Activated CD4-positive, alpha-beta T cell treated with anti-CD3 and anti-CD28 coated beads, Interleukin-2, Interleukin-4, amounts not matched to agents 100 ng/mL and 50 ng/mL, durations not matched to agents 16 hours and 8 hours (primary cell): ENCODE measurements at places on chromosomes 16 and 17.
A peak's percentile ranks its signal among the peaks of the same experiment; 100 is the strongest.

DNA sequence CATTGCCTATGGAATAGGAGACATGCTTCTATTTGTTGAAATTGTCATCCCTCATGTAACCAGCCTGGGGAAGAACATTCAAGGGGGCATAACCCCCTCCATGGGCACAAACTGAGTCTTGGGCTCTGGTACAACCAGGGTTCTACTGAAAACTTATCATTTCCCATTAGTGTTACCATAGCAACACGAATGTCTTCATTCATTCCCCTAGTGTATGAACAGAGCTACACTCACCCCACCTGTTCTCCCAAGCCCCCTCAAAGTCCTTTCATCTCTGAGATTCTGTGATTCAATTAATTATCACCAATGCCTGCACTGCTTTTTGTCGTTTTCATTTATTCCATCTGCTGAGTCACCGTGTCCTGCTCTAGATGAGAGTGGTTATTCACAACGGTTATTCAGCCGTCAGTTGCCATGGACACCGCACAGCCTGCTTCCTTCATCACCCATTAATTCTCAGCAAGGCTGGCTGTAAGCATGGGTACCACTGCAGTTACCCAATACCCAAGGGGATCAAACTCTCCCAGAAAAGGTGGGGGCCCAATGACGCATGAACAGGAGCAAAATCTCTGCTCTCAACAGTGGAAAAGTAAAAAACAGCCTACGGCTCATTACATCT lies 1.6 kb upstream of the GAST start:
- no peak for DNase-seq

GRCh38 chr16:982145-983043 lies 824 bp downstream of the SOX8 start:
- DNase-seq = no peak

DNA sequence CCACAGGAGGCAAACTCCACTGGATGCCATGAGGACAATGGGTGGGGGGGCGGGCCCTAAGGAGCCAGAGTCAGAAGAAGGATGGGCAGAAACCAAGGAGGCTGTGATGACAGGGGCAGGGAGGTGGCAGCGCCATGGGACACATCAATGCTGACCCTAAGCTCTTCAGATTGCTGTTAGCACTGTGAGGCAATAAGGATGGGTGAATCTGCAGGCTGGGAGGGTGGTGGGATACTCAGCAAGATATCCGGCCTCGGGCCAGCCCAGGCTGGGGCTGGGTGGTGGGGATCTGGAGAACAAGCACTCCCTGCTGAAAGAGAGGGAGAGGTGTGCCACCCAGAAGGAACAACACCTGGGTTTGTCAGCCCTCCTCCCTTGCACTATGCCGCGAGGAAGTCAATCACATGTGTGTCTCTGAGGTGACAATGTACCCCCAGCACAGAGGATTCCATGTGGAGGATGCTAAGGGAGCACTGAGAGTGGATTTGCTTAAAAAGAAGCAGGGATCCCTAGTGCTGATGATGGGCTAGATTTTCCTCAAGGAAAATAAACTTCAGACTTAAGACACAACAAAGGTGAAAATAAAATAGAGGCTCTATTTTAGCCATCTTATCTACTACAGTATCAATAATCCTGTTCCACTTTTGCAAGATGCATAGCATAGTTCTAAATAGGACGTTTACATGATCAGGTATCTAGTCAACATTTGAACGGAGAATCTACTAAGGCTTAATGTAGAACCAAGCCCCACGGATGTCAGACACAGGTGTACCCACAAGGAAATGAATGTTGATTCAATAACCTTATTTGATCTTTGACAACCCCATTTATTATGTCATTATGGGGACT lies 22.6 kb downstream of the SMPD3 start:
- DNase-seq = no peak

DNA sequence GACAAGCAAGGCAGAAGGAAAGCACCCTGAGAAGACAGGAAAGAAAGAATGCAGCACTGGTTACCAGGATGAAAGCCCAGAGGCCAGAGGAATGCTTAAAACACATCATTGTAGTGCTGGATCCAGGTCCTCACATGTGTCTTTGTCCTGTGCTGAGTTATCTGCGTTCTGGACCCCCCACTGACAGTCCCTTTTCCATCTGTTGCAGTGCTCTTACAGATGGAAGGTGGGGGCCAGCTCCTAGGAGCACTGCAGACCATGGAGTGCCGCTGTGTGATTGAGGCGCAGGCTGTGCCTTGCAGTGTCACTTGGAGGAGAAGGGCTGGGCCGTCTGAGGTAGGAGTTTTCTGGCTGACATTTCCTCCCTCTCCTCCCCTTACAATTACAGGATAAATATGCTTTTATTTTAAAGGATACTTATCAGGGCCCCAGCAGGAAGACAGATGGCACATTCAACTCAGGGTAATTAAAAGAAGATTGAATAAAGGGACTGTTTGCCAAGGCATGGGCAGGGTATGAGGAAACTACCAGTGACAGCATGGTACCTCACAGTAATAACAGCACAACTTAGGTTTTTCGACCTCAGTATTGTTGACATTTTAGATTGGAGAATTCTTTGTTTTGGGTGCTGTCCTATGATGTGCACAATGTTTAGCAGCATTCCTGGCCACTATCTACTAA lies 3.0 kb downstream of the EME1 start:
- no peak for DNase-seq

DNA sequence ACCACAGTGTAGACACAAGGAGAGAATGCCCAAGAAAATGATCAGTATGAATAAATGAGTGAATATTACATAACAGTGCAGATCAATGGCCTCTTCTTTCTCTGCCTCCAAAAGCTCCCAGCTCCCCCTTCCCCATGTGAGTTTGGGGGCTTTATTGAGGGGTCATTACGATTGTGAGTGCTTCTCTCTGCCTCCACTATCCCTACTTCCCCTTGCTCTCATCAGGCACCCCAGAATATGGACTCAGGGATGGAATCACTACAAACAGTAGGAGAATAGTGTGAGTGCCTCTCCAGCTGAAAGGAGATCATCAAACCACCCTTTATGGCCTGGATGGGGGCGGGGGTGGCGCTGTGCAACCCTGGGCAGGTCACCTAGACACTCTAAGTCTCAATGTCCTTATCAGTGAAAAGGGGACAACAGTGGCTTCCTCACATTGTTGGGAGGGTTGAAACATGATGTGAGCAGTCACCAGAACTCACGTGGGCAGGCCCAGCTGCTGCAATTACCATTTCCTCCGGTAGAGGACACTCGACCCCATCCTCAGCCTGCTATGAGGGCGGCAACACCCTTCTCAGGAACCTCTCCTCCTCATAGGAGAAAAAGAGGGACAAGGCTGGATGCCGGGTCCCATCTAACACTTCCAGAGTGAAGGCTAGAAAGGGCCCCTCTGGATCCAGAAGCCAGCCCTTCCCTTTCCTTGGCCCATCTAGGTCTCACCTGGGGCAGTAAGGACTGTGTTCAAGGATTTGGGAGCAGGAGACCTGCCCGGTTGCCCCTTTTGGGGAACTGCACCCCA lies 2.1 kb upstream of the EPOP start:
- peak; percentile 89 for DNase-seq

GRCh38 chr16:50079397-50080140 lies 13.8 kb downstream of the HEATR3 start:
- DNase-seq = no peak

GRCh38 chr17:42536372-42537155 lies 523 bp downstream of the NAGLU start:
- DNase-seq = peak; percentile 74

GRCh38 chr16:8620535-8620934 lies 963 bp upstream of the METTL22 start:
- DNase-seq = no peak

DNA sequence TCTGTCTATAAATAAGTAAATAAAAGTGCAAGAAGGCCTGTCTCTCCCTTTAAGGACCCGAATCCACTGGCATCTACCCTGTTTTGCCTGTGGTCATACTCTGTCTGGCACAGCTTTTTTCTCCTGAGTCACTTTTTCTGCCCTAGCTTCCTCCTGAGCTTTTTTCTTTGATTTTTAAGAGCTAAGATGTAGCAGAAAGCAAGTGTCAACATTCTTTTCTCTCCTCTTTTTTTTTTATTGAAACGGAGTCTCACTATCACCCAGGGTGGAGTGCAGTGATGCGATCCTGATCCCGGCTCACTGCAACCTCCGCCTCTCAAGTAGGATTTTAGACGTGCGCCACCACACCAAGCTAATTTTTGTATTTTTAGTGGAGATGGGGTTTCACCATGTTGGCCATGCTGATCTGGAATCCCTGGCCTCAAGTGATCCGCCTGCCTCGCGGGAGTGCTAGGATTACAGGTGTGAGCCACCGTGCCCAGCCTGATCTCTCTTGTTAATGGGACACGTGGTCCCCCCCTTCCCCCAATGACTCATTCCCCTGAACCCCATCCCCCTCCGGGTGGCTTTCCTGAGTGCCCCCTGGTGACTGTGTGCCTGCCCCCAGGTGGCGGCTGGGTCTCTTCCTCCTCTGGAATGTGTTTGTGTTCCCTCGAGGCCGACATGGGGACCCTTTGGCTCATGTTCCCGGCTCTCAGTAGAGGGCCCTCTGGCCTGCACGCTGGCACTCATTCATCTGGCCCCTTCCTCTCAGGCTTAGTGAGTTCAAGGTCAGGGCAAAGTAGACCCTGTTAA lies 14.2 kb downstream of the C16orf90 start:
- DNase-seq = no peak

DNA sequence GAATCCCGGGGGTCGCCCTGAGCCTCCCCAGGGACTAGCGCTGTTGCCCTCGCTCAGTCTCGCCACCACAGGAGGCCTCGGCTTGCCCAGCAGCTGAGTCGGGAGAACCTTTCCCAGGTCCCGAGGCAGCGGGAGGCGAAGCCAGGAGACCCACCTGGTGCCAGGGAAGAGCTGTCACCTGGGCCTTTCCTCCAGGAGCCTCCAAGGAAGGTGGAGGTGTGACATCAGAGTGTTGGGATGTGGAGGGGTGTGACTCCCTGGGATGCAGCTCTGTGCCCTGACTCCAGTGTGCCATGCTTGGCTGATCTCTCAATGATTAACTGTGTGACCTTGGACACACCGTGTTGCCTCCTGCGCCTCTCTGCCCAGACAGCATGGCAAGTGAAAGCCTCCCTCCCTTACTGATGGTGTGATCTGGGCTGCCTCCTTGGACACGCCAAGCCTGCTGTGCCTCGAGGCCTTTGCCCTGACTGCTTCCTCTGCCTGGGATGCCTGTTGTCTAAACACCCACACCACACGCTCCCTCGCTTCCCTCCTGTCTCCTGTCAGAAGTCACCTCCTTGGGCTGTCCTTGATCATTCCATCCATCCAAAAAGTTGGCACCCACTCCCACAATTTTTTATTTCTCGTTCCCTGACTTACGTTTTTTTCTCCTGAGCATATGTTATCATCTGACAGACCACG lies 88.0 kb downstream of the CMIP start:
- no peak for DNase-seq

- DNase-seq = no peak
Measured at GRCh38 chr17:3020381-3020780, 43.0 kb downstream of the OR1D5 start.

- DNase-seq = no peak
Measured at GRCh38 chr16:19497176-19497575, 24.7 kb downstream of the GDE1 start.

DNA sequence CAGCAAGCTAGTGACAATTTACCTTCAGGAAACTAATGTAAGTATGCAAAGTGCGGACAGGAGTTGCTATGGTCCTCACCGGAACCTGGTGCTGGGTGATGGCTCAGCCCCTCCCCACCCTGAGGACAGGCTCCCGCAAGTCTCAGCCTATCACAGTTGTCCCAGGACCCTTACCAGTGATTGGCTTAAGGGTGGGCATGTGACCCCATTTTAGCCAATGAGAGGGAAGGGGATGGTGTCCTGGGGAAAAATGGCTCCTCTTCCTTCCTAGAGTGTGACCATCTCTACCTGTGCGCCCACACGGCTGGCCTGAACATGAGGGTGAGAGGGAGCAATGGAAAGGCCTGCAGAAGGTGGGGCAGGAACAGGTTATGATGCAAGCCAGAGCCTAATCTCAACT lies 80.4 kb downstream of the C16orf78 start:
- DNase-seq = no peak

GRCh38 chr17:10842658-10843057 lies 4.8 kb upstream of the PIRT start:
- no peak for DNase-seq

- DNase-seq = no peak
Measured at GRCh38 chr16:52489894-52490293, 57.0 kb downstream of the TOX3 start.

- no peak for DNase-seq
Measured at GRCh38 chr16:11057711-11058345, 113.5 kb downstream of the CLEC16A start.

- no peak for DNase-seq
Measured at GRCh38 chr17:71976011-71976649, 144.7 kb upstream of the SOX9 start.

DNA sequence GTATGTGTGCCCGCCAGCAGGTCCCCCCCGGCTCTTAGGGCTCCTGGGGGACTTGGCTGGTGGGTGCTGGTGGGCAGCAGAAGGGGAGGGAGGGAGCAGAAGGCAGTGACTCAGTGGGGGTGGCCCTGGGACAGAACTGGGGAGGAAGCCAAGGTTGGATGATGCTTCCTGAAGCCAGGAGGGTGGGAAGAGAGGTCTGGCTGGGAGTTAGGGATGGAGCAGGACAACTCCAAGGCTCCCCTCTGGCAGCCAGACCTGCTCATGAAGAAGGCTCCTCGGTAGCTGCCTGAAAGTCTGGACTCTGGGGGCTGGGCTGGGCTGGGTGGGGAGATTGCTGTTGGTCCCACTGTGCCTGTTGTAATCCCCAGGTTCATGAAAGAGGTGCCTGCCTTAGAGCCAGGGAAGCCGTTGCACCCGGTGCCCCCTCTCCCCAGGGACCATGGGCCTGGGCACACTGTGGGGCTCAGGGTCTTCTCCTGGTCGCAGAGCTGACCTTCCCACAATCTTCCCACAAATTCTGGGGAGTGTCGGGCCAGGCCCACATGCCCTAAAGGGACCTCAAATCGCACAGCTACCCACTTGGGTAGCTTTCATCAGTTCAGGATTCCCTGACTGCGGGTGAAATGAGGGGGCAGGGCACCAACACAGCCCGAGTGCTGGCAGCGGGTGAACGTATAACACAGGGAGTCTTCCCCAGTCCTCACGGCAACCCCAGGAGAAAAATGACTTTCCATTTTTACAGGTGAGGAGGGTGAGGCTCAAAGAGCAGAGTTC lies 1.1 kb upstream of the PLEKHG4 start:
- DNase-seq = no peak

GRCh38 chr17:79043191-79043930 lies 19.4 kb downstream of the C1QTNF1 start:
- DNase-seq = no peak

- DNase-seq = no peak
Measured at GRCh38 chr17:34609210-34609609, 29.8 kb downstream of the TMEM132E start.

GRCh38 chr16:79403534-79403933 lies 197.0 kb downstream of the MAF start:
- DNase-seq = no peak

GRCh38 chr16:24973809-24974461 lies 41.2 kb downstream of the ARHGAP17 start:
- no peak for DNase-seq

- no peak for DNase-seq
Measured at GRCh38 chr17:76451506-76451905, 1.4 kb downstream of the UBE2O start.

- no peak for DNase-seq
Measured at GRCh38 chr16:86856946-86857586, 278.7 kb downstream of the FOXL1 start.

GRCh38 chr17:30716461-30717290 lies 107.8 kb downstream of the CRLF3 start:
- peak; percentile 19 for DNase-seq
